ENCODE measurements at places on chromosomes 1 and 21. TPM values are rescaled to one million over a fixed set of nuclear protein-coding genes. Genes with fewer than 3 reads are reported as not detected.

The GSTM4 gene
- total RNA-seq = 12.2 TPM

The VHLL gene
- total RNA-seq = 0.67 TPM

The LCE3D gene
- total RNA-seq = not detected

The ANKRD45 gene
- not detected for total RNA-seq

The SMPDL3B gene
- 0.33 TPM for total RNA-seq

The HAO2 gene
- 8.2 TPM for total RNA-seq

The UBL4B gene
- not detected for total RNA-seq

The FCER1G gene
- 32.6 TPM for total RNA-seq

The EFNA1 gene
- 58.6 TPM for total RNA-seq

The CDC42SE1 gene
- total RNA-seq = 16.7 TPM

The PER3 gene
- total RNA-seq = 21.0 TPM

The TTLL10 gene
- not detected for total RNA-seq

The CGN gene
- 16.9 TPM for total RNA-seq

The TMEM51 gene
- 1.4 TPM for total RNA-seq

The DPYD gene
- total RNA-seq = 56.6 TPM

The RHD gene
- not detected for total RNA-seq

The COL11A1 gene
- total RNA-seq = not detected

The FMO5 gene
- 152 TPM for total RNA-seq

The LCE1D gene
- not detected for total RNA-seq

The FAM151A gene
- 25.1 TPM for total RNA-seq

The GPR25 gene
- total RNA-seq = not detected

The DYNLT5 gene
- total RNA-seq = 3.1 TPM

The SLAMF7 gene
- total RNA-seq = 1.1 TPM

The GPR52 gene
- total RNA-seq = 4.8 TPM

The PRDM2 gene
- 13.9 TPM for total RNA-seq

The SRGAP2B gene
- 14.3 TPM for total RNA-seq

The TTC22 gene
- 3.5 TPM for total RNA-seq

The IL23R gene
- 0.08 TPM for total RNA-seq

The OR2T29 gene
- total RNA-seq = not detected

The EXO1 gene
- total RNA-seq = 16.2 TPM

The TBX15 gene
- total RNA-seq = 1.9 TPM

The RNU1-4 gene
- under 0.01 TPM for total RNA-seq

The PROX1 gene
- 101 TPM for total RNA-seq

The PADI4 gene
- total RNA-seq = 1.3 TPM

The GUCA2B gene
- not detected for total RNA-seq

The KCNK2 gene
- total RNA-seq = not detected

The ARHGAP30 gene
- 6.6 TPM for total RNA-seq

The NDUFV3 gene
- total RNA-seq = 18.5 TPM

The PLA2G5 gene
- total RNA-seq = not detected

The NID1 gene
- total RNA-seq = 65.3 TPM

The OR11L1 gene
- not detected for total RNA-seq

The THEM5 gene
- not detected for total RNA-seq

The ATP13A2 gene
- total RNA-seq = 9.9 TPM

Data from liver (tissue), 10 donors.